Common myeloid progenitor, CD34-positive (primary cell): ENCODE measurements at places on chromosomes 7 and 10.

GRCh38 chr10:89301232-89301631 is 614 bp upstream of the IFIT2 start:
- peak; percentile 89 for DNase-seq

- DNase-seq: no peak
Observed at GRCh38 chr10:82558014-82558607, 683.1 kb downstream of the NRG3 start.

DNA sequence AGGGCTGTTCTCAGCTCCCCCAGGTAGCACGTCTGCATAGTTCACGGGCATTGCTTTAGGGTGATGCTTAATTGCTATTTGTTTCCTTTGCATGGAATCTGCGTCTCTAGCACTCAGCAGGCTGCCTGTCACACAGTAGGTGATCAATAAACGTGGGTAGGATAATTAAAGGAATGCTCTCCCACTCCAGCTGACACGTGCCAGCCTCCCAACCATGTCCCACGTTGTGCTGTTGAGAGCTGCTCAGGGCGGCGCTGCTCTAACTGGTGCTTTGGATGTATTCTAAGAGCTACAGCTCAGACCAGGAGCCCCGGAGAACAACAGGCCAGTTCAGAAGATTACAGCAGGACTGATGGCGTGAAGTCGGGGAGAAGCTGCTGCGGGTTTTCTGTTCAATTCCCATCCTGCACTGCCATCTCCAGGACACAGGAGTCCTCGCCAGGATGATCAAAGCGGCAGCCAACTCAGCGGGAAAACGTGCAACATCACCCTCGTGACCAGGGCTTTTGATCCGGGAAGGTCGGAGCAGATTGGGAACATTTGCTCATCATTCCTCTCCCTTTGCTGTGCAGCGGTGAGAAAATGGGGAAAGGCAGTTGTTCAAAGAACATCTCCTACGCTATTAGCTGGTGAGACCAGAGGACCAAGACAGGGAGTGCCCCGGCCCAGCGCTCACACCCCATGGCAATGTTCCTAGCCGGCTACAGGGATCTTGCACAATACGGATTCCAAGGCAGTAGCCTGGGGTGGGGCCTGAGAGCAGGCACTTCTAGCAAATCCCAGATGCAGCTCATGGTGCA is 50.5 kb upstream of the FOXK1 start:
- peak; percentile 83 for DNase-seq

- DNase-seq: no peak
Observed at GRCh38 chr10:107942826-107943225, 778.3 kb upstream of the SORCS1 start.

DNA sequence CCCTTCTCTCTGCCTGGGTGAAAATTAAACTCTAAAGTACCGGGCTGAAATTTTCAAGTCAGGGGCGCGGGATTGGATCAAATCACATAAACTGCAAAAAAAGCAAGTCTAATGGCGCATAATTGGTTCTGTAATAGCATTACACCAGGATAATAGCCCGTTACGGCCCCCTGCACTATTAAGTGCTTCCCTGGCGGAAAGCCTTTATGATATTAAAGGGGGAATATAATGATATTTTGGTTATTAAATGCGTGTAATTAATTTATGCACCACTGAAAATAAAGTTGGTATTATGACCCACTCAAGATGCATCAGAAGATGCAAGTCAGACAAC is 744 bp upstream of the DRGX start:
- DNase-seq: no peak
